ENCODE measurements at places on chromosomes 12 and 14.
A peak's percentile ranks its signal among the peaks of the same experiment; 100 is the strongest.

- no peak for DNase-seq
These were observed 3.8 kb downstream of the SDSL start for GRCh38 chr12:113425960-113426453.

DNA sequence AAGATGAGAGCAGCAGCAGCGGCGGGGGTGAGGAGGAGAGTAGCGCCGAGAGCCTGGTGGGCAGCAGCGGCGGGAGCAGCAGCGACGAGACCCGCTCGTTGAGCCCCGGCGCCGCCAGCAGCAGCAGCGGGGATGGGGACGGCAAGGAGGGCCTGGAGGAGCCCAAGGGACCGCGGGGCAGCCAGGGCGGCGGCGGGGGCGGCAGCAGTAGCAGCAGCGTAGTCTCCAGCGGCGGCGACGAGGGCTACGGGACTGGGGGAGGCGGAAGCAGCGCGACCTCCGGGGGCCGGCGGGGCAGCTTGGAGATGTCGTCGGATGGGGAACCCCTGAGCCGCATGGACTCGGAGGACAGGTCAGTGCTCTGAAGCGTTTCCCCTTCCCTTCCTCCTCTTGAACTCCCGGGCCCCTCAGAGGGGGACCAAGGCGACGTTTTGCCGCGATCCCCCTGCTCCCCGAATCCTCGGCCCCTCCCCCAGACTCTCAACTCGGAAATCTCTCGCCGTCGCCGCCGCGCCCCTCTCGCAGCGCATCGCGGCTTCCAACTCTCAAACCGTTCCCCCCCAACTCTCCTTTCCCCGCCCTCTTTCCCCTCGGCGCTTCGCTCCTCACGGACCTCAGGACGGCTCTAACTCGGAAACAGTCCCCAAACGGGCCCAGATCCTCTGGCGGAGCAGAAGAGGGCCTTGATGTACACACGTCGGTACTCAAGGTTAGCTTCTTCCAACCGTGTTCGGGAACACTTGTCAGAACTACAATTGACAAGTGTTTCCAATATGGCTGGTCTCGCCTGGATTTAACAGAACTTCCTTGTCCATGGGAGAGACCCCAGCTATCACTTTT is 947 bp downstream of the AEBP2 start:
- peak; percentile 53 for DNase-seq

DNA sequence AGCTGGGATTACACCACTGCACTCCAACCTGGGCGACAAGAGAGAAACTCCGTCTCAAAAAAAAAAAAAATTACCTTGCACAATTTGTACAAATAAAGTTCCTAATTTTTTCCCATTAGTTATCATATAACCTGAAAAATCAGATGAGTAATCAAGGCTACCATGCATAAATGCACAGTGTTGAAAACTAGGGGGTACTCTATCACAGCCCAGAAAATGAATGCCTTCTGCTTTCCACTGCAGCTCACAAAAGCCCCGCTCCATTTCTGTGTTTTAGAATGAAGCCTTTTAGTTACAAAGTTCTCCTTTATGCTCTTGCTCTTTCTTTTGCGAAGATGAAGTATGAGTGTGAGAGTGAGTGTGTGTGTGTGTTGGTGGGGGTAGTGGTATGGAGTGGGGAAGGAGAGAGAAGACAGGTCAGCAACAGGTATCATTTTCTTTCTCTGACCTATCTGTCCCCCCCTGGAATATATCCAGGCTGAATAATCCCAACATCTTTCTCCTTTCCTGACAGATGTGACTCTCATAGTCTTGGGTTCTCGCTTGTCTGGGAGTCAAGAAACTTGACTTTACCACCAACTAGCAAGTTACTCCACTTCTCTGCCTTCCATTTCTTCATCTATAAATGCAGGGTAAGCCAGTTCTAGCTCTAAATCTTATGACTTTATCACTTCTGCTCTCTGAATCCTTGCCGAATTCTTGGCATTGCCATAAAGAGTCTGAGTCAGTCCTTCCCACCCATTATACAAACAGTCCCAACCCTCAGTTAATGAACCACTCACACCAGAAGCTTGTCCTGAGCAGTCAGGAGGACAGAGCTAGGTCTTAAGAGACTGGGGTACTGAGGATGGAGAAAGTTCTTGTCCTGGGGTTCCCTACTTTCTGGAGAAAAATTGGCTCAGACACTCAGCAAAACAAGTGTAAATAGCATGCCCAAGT is 16.1 kb downstream of the BIN2 start:
- DNase-seq: peak; percentile 91

- peak; percentile 19 for DNase-seq
These were observed 23.2 kb downstream of the CLIP1 start for GRCh38 chr12:122399254-122399591.

- DNase-seq: no peak
These were observed 4.7 kb upstream of the LHX5 start for GRCh38 chr12:113476176-113476986.

DNA sequence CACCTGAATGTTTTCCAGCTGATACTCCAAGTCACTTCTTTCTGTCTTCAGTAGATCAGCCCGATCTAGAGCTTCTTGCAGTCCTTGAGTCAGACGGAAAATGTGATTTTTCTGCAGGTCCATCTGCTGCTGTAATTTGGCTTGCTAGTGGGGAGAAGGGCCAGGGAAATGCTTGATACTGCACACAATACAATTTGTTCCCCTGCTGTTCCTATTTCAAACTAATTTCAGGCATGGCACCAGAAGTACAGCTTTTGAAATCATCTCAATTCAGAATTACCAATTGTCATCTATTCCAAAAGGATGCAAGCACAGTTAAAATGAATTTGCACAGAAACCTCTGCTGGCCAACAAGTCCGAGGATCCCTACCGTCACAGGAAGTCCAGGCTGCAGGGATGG is 53.4 kb downstream of the PRKAB1 start:
- no peak for DNase-seq

DNA sequence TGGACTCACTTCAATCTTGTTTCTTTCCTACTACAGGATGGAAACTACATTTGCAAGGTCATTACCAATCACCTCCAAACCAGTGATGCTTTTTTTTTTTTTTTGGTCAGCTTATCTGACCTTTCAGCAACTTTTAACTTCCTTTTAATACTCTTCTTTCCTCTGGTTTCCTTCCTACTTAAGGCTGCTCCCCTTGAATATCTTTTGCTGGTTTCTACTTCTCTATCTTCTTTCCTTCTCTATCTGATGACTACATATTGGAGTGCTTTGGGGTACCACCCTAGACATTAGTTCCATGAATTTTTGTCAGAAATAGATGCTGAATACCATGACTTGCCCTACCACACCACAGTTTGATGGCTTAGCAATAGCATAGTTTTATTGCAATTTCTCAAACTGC is 197.7 kb upstream of the DDHD1 start:
- no peak for DNase-seq

DNA sequence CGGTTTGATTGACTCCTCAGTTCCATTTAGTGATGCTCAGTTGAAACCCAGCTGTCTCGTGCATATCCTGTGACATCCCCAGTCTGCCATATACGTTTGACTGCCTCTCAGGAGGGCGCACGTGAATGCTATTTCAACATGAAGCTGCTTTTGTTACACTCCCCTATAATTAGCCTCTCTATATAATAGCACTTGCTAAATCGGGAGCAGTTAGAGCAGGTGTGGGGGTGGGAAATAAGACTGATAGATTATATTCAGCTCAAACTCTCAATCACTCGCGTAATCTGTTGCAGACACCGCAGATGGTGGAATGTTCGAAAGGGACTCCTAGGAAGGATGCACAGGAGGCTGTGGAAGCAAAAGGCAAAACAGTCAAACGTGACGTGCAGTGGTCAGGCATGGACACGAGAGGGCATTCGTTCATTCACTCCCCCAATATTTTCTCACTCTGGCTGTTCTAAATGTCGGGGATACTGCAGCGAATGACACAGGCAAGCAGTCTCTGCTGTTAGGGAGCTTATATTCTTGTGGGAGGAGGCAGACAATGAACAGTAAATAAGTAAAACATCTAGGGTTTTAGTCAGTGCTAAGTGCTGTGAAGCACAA is 29.8 kb downstream of the KCNA1 start:
- no peak for DNase-seq

GRCh38 chr12:93085383-93086287 is 156.5 kb upstream of the EEA1 start:
- no peak for DNase-seq

- peak; percentile 97 for DNase-seq
These were observed 19.8 kb downstream of the GALNT6 start for GRCh38 chr12:51371295-51371953.

- no peak for DNase-seq
These were observed 2.7 kb upstream of the CNTN1 start for GRCh38 chr12:40689576-40689975.

DNA sequence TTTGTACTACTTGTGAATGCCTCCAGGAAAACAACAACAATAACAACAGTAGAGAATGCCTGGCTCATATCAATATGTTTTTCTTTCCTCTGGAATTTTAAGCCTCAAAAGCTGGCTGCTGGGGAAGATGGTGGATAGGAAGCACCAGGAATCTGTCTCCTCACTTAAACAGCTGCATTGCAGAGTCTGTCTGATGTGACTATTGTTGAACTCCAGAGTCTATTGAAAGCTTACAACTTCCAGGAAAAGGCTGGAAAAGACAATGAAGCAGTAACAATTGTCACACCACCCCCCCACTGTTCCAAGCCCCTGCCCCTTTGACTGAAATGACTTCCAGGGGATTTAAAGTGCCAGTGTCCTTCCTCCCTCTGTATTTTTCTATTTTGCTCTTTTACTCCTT is 309.7 kb downstream of the BMP4 start:
- no peak for DNase-seq

DNA sequence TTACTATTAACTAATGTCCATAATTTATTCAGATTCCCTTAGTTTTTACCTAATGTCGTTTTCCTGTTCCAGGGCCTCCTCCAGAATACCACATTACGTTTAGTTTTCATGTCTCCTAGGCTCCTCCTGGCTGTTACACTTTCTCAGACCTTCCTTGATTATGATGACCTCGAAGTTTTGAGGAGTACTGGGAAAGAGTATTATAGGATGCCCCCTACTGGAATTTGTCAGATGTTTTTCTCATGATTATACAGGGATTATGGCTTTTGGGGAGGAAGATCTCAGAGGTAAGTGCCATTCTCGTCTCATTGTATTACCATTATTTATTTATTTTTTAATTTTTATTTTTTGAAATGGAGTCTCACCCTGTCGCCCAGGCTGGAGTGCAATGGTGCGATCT is 17.7 kb upstream of the C1S start:
- peak; percentile 60 for DNase-seq

- DNase-seq: no peak
These were observed 79.4 kb downstream of the CCDC92 start for GRCh38 chr12:123893276-123893675.

GRCh38 chr12:116885491-116885890 is 4.2 kb upstream of the HRK start:
- no peak for DNase-seq

DNA sequence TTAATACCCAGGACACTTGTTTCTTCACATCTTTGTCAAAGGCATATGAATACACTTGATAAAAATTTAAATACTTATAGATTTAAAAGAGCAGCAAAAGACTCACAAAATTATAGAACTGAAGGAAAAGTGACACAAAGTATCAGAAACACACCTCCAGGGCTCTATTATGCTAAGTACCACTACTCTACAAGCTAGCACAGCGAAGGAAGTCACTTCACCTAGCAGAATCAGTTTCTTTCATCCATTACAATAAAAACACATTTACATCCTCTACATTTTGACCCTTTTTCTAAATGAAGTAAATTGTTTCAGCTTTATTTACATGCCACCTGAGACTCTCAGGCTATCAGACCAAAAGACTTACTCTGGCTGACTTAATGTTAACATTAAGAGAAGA is 26.6 kb upstream of the PTPRB start:
- no peak for DNase-seq

- DNase-seq: no peak
These were observed 233.3 kb upstream of the FOXN3 start for GRCh38 chr14:89650077-89650978.

DNA sequence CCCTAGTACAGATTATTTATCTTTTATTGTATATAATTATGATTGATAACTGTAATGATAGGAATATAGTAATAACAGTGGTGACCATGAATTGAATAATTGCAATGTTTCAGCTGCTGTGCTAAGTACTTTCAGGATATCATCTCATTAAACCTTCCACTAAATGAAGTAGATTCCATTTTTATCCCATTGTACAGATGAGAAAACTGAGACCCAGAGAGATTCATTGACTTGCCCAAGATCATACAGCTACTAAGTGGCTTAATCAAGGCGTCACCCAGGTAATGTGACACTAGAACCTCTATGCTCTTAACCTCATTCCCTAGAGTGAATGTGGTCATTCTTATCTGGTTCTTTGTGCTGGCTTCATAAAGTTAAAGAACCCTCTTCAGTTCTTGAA is 124.6 kb downstream of the KTN1 start:
- DNase-seq: no peak

GRCh38 chr12:7834701-7835100 is 38.0 kb downstream of the SLC2A14 start:
- DNase-seq: peak; percentile 8

- DNase-seq: no peak
These were observed 208.8 kb downstream of the EPS8 start for GRCh38 chr12:15580431-15580830.

GRCh38 chr12:16599081-16599480 is 6.9 kb downstream of the LMO3 start:
- no peak for DNase-seq

DNA sequence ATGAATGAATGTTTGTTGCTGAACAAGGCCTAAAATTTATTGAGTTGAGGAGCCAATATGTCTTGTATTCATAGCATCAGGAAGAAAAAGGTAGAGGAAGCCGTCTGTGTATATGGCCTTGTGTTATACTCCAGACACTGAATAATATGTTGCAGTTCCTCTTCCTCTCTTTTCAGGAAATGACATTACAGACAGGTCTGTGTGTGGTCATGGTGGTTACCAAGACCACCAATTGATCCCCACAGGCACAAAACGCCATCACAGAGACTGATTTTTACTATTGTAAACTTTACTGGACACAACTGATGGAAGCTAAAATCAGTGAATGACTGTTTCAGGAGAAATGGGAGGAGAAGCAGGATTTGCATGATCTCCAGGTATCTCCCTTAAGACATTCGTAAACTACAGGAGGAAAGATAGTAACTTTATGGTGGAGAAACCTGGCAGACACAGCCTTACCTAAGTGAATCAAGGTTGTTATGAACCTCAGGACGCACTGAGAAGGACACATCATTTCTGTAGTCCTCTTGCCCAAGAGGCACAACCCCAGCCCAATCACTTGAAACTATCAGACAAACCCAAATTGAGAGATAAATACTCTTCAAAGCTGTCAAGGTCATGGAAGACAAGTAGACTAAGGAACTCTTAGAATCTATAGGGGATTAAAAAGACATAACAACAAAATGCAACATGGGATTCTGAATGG is 334.1 kb upstream of the RGS6 start:
- DNase-seq: no peak
